ENCODE measurements at places on chromosomes 1 and 21.
A peak's percentile ranks its signal among the peaks of the same experiment; 100 is the strongest.

DNA sequence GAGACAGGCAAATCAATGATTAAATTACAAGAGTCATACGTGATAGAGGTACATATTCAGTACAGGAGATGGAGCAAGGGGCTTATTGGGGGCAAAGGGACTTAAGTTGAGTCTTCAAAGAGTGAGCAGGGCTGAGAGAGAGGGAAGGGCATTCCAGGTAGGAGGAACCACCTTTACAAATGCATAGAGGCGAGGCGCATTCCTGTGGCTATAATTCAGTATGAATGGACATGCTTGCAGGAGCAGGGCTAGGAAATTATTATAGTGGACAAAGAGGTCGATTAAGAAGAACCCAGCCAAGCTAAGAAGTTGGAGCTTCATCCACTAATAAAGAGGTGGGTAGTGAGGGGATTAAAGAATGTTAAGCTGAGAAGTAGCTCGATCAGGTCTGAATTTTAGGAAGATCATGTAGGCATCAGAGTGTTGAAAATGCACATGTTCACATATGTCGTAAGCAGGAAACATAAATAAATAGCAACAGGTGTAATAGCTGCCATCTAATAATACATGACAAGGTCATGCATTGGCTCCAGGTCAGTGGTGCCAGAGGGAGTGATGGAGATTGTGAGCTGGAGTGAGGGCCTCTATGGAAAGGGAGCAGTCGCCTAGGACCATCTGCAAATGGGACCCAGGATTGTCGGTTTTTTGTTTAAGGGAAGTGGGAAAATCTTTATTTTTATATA, 12.0 kb upstream of the HNRNPU start:
- DNase-seq, result no peak

DNA sequence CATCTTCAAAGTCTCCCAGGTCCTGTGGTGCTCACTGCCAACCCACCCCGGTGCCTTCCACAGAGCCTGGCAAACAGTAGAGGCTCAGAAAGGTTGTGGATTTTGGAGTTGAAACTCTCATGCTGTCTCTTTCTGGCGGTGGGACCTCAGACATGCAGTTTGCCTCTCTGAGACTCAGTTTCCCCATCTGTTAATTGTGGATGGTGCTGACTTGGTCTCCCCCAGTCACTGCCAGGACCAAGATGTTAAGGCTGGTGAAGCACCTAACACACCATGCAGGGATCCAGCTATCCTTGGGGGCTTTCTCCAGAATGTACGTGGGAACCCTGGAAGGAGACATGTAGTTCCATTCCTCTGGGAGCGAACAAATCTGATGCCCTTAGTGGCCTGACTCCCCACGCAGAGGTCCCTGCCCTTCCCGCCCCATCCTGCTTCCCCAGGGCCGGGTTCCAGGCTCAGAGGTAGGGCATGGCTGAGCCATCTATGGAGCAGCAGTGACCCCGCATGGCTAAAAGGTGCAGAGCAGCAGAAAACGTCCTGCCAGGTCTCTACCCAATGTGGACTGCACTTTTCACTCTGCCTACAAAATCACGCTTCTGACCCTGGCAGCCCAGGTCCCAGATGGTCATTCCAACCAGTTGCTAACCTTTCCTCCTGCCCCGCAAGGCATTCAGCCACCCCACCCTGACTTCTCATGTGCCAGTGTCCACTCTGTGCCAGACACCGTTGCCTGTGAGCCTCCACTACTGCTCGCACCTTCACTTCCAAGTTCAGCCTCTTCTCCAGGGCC, 9.2 kb upstream of the TTC22 start:
- peak; percentile 38 for DNase-seq

GRCh38 chr1:93317207-93317606, 28.5 kb upstream of the DR1 start:
- DNase-seq, result no peak

DNA sequence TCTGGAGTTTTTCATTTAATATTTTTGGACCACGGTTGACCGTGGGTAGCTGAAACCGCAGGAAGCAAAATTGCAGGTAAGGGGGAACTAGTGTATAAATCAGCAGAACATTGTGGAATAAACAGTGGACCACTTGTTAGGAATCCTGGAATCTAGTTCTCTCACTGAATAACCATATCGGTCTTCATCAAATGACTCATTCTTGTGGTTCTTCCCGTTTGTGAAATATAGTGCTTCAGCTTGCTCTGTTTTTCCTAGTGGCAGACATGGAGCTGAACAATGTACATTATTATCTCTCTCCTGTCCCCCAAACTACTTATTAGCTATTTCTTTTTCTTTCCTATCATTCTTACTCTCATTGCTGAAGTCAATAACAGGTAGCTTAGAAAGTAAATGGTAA, 61.9 kb downstream of the HSPA13 start:
- DNase-seq, result no peak

DNA sequence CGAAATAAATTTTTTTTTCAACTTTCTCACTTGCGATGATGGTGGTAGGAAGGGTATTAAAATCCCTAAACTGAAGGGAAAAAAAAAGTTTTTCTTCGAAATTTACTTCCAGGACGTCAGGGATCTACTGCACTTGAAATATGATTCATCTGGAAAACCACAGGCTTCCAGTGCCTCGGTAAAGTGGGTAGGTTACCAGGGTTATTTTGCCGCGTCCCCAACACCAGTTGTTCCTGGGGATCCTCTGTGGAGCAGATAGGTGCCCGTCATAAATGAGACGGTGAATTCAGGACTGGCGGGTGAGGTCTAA, 773 bp downstream of the RABIF start:
- no peak for DNase-seq

- DNase-seq, result no peak
These were observed 6.6 kb downstream of the TNFRSF8 start for GRCh38 chr1:12069623-12070244.

GRCh38 chr1:29974316-29974724, 738.0 kb downstream of the PTPRU start:
- DNase-seq, result no peak

All from hematopoietic multipotent progenitor cell treated with erythropoietin and hydrocortisone succinate and interleukin-3 and kit ligand, for 15 days (in vitro differentiated cells).